ENCODE measurements at places on chromosomes 12 and 14.

- DNase-seq: no peak
Observed at GRCh38 chr12:109937371-109937770, 37.3 kb downstream of the TCHP start.

DNA sequence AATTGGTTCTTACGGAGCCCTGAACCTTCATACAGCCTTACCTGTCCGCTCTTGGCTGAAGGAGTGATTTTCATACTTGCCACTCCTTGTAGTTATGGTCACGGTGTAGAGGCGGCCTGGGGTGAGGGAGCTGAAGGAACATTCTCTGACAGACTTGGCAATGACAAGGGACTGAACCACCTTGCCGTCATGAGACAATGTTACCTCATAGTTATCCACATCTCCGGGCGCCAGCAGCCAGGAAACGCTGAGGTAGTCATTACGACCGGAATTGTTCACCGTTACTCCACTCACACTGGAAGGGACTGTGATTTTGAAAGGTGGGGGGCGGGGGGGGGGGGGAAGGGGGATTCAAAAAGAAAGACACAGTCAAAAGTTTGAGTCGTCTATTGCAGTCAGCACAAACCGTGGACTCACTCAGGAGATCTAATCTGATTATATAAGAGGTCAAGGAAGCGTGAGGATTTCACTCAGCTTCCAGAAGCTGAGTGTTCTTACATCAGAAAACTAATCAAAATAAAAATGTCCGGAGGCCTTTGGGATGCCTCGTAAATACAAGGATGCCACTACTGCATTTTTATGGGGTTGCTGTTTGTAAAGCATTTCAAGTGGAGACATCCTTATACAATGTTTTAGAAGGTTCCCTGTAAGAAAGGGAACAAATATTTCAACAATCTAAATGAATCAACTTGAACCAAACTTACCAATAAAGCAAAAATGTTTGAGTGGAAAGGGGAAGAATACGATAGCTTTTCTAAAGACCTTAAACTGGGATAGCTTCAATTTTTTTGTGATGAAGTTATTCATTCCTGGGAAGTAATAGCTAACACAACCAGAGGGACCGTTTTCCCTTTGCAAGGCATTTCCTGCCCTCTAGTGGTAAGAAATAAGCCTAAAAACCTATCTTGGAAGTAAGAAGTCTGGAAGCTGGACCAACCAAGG lies 60.6 kb downstream of the PTPRB start:
- no peak for DNase-seq

GRCh38 chr12:32532951-32533350 lies 133.6 kb downstream of the FGD4 start:
- no peak for DNase-seq

- DNase-seq: no peak
Observed at GRCh38 chr14:97331058-97331457, 533.9 kb downstream of the VRK1 start.

GRCh38 chr12:45324391-45324790 lies 108.5 kb downstream of the ANO6 start:
- DNase-seq: no peak

GRCh38 chr14:38124506-38124905 lies 83.2 kb upstream of the SSTR1 start:
- no peak for DNase-seq

DNA sequence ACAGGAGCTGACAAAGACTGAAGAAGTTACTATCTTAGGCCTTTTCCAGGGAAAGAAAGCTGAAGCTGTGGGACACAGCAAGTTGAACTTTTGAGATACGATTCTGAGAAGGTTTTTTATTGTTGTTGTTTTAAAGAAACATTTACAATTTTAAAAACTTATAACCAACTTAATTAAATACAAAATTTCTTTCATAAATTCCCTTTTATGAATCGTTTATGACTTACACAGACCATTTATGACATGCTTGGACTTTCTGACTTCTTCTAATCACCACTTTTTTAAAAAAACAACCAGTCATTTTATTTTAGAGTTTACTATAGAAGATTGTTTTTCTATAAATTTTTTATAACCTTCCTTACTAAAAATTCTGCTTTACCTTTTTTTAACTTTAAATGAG lies 68.7 kb downstream of the DHRS2 start:
- DNase-seq: no peak

GRCh38 chr12:12436831-12437345 lies 80.0 kb downstream of the BORCS5 start:
- DNase-seq: no peak

- DNase-seq: no peak
Observed at GRCh38 chr12:52662918-52663229, 10.9 kb upstream of the KRT2 start.

DNA sequence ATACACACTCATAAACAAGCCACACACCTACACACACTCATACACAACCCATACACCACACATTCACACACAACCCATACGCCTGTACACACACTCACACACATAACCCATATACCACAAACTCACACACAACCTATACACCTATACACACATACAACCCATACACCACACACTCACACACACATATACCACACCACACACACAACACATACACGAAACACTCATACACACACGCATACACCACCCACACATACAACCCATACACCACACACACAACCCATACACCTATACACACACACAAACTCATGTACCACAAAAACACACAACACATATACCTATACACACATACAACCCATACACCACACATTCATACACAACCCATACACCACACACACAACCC lies 164.3 kb downstream of the TMEM121 start:
- no peak for DNase-seq

GRCh38 chr14:72906879-72907278 lies 13.0 kb upstream of the DPF3 start:
- no peak for DNase-seq

GRCh38 chr14:73877790-73878189 lies 8.9 kb upstream of the ZNF410 start:
- DNase-seq: no peak

DNA sequence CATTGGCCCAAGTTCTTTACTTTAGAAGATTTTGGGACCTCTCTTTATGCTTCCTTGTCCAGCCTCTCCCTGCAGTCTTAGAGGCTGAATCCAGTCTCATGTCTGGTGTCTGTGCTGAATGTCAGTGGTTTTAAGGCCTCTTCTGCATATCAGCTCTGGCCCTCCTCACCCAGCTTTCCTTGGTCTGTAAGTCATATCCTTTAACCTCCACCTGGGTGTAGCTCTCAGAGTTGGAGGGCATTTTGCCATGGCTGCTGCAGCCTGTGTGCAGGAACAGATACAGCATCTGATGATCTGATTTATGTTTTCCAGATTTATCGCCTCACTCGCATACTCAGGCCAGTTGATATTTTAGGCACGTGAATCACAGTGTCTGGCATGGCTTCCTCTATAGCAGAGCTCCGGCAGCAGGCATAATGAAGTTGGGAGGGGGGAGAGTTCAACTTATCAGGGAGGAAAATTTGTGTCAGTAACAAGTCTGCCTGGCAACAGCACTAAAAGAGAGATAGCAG lies 335.0 kb downstream of the PCNX1 start:
- DNase-seq: no peak

GRCh38 chr14:23548351-23549318 lies 2.9 kb downstream of the ZFHX2 start:
- peak; percentile 28 for DNase-seq

DNA sequence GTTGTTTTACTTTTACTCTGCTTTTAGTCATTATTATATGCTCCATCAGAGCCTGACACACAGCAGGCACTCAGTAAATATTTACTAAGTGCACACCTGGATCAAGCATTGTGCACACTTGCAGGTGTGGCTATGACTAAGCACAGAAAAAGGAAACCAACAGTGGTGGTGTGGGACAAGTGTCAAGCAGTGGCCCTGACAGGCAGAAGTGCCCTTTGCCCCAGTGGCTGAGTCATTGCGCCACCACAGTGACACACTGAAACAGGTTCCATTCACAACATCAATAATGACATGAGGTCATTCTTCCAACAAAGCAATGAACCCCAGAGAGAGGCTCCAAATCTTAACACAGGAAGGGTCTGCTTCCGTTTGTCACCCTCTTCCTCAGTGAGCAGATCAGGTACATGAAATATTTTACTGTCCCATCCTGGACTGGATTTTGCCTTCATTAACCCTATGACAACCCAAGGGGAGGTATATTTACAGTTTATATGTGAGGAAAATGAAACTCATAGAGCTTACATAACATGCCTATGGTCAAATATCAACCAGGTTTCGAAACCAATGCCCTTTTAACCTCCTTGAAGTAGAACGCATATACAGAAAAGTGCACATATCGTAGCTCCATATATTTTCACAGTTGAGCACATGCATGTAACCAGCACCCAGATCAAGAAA lies 82.6 kb upstream of the GTF2A1 start:
- peak; percentile 75 for DNase-seq

- DNase-seq: no peak
Observed at GRCh38 chr12:128818065-128819022, 5.4 kb downstream of the SLC15A4 start.

- DNase-seq: no peak
Observed at GRCh38 chr12:40016980-40017379, 88.9 kb downstream of the SLC2A13 start.

DNA sequence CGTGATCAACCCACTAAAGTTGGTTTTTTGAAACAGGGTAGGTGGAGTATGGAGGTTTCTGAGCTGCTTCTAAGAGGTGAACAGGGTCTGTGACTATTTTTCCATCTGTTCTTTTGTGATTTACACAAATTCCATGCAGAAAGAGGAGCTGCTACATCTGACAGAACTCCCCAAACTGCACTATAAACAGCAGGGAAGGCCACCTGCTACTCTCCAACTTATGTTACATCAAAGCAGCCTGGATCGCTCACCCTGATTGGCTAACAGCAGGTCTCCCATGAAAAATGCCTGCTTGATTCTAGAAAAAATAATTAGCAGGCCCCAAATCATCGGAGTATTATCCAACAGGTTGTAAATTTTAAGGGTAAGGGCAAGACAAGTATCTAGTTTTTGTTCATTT lies 282.9 kb upstream of the FLRT2 start:
- no peak for DNase-seq

DNA sequence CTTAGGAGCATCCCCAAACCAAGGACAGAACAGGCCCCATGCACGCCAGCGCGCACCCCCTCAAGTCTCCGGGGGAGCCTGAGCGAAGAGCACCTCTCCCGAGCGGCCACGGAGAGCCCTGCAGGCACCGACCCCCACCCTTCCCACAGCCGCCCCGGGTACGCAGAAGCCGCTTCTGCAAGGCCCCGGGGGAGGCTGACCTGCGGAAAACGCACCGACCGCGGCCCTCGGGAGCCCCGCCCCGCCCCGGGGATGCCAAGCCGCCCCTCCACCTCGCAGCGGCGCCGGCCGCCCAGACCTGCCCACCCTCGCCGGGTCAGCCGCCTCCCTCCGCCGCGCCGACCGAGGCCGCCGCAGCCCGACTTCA lies 385 bp downstream of the CAPRIN2 start:
- DNase-seq: peak; percentile 58

DNA sequence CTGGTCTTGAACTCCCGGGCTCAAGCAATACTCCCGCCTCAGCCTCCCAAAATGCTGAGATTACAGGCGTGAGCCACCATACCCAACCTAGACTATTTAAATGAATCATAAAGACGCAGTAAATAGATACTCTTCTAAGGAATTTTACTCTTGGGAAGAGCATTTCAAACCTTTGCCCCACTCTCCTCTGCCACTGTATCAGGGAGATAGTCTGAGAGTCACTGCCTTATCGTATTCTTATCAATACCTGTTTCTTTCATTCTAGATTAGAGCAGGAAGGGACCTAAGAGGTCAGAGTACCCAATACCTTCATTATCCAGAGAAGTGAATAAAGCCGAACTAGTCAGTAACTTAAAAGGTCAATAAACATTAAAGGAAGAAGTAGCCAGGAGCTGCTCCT lies 15.8 kb downstream of the GXYLT1 start:
- DNase-seq: no peak

- no peak for DNase-seq
Observed at GRCh38 chr14:72452774-72453173, 441.1 kb downstream of the DPF3 start.

GRCh38 chr12:57547288-57548012 lies 458 bp upstream of the DCTN2 start:
- DNase-seq: no peak

GRCh38 chr12:31005944-31006361 lies 67.7 kb upstream of the DDX11 start:
- DNase-seq: no peak

GRCh38 chr12:110557300-110557699 lies 25.8 kb downstream of the PPTC7 start:
- no peak for DNase-seq

- DNase-seq: no peak
Observed at GRCh38 chr12:70989232-70989631, 68.7 kb upstream of the PTPRR start.

DNA sequence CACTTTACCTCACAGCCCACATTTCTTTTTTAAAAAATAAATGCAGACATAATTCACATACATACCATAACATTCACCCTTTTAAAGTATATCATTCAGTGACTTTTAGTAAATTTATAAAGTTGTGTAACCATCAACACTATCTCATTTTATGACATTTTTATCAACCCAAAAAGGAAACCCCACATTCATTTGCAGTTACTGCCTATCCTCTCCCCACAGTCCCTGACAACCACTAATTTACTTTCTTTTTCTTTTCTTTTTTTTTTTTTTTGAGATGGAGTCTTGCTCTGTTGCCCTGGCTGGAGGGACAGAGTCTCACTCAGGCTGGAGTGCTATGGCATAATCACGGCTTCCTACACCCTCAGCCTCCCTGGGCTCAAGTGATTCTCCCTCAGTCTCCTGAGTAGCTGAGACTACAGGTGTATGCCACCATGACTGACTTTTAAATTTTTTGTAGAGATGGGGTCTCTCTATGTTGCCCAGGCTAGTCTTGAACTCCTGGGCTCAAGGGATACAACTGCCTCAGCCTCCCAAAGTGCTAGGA lies 1.5 kb upstream of the EP400 start:
- no peak for DNase-seq

- DNase-seq: no peak
Observed at GRCh38 chr14:45298423-45299117, 45.6 kb upstream of the MIS18BP1 start.

GRCh38 chr14:21068521-21069387 lies 1.4 kb upstream of the ARHGEF40 start:
- DNase-seq: peak; percentile 74

- DNase-seq: no peak
Observed at GRCh38 chr12:96208801-96209549, 14.8 kb downstream of the ELK3 start.

DNA sequence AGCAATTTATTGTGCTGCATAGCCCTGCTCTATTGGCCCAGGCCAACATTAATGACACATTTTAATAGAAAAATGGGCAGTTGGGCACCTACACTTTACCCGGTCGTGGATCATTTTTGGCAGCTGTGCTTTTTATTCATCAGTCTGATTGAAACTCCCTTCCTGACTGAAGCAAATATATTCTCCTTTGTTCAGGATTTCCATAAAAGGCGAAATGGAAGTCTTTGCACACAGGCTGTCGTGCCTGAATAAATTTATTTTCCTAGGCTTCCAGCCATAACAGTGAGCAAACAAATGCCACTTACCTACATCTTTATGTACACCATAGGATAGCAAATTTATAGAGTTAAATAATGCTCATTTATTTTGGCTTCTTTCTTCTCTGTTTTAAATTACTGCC lies 480.7 kb upstream of the DCN start:
- no peak for DNase-seq

- DNase-seq: no peak
Observed at GRCh38 chr12:60174941-60175340, 579.1 kb downstream of the SLC16A7 start.

GRCh38 chr14:100735271-100735670 lies 8.6 kb downstream of the DLK1 start:
- DNase-seq: no peak
